ENCODE measurements at places on chromosomes 7 and 10. TPM values are rescaled to one million over a fixed set of nuclear protein-coding genes. Genes with fewer than 3 reads are reported as not detected.

Gene TAS2R41
- total RNA-seq = not detected

Gene CALN1
- total RNA-seq = not detected

Gene RSU1
- total RNA-seq = 106 TPM

Gene FGFR2
- total RNA-seq = 0.27 TPM

Gene FZD8
- 22.5 TPM for total RNA-seq

Gene GIGYF1
- 20.1 TPM for total RNA-seq

Gene COL17A1
- 1.7 TPM for total RNA-seq

Gene SH2D4B
- total RNA-seq = under 0.01 TPM

Gene ASAH2
- 0.27 TPM for total RNA-seq

Gene WEE2
- total RNA-seq = not detected

Gene CPVL
- not detected for total RNA-seq

Gene GNAT3
- total RNA-seq = not detected

Gene LEP
- not detected for total RNA-seq

Gene COG5
- 73.0 TPM for total RNA-seq

Gene PRLHR
- not detected for total RNA-seq

Gene PNLIP
- total RNA-seq = not detected

Gene C10orf67
- not detected for total RNA-seq

Measured in thoracic aorta endothelial cell (primary cell).